Glomerular endothelial cell (primary cell): ENCODE measurements at places on chromosomes 7 and 10.

DNA sequence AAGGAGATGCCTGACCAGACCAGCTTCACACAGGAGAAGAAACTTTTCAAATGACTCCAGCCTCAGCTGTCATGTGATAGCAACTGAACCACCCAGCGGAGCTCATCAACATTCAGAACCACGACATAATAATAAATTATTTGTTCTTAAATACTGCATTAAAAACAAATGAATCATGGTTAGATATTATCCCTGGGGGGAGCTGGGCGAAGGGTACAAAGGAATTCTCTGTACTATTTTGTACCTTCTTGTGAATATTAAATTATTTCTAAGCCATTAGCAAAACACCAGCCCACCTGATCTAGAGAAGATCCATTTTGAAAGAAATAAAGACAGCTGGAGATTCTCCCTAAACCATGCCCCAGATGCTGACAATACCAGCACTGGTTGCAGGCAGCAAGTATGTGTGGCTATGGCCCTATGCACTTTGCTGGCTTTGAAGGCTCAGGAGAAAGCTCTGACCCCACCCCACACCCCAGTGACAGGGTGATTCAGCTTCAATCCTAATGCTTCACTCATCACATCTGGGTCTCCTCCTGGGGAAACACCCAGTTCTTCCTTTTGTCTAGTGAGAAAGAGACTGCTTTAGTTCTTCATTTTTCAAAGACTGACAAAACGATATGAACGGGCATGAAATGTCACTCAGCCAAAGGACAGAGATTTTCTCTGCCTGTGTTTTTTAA, 45.5 kb upstream of the NKX2-3 start:
- DNase-seq: no peak

DNA sequence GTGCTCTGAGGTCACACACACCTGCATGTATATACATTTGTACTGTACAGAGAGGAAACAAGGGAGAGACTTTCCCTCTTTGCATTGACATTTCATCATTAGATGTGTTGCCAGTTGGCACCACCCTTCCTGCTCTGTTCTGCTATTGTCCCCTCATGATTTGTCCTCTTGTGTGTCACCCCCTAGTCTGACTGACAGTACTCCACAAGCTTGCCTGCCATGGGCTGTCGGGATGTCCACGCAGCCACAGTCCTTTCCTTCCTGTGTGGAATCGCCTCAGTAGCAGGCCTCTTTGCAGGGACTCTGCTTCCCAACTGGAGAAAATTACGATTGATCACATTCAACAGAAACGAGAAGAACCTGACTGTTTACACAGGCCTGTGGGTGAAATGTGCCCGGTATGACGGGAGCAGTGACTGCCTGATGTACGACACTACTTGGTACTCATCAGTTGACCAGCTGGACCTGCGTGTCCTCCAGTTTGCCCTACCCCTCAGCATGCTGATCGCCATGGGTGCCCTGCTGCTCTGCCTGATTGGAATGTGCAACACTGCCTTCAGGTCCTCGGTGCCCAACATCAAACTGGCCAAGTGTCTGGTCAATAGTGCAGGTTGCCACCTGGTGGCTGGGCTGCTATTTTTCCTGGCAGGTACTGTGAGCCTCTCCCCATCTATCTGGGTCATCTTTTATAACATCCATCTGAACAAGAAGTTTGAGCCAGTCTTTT, 9.4 kb downstream of the CLDN12 start:
- DNase-seq: no peak

- no peak for DNase-seq
Measured at GRCh38 chr7:128165927-128166420, 75.1 kb upstream of the LEP start.

DNA sequence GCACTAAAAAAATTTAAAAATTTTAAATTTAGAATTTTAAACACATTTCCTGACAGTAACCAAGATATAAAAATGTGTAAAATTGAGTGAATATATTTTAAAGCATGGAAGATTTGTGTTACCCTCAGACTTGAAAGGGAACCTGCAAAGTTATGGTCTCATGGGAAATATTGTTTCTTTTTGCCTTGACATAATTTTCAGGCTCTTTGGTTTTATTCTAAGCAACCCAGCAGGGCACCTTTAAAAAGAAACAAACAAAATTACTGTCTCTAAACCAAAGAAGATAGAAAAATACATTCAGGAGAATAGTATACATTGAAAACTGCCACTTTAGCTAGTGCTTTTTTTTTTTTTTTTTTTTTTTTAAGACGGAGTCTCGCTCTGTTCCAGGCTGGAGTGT, 87.5 kb downstream of the ADK start:
- DNase-seq: no peak

DNA sequence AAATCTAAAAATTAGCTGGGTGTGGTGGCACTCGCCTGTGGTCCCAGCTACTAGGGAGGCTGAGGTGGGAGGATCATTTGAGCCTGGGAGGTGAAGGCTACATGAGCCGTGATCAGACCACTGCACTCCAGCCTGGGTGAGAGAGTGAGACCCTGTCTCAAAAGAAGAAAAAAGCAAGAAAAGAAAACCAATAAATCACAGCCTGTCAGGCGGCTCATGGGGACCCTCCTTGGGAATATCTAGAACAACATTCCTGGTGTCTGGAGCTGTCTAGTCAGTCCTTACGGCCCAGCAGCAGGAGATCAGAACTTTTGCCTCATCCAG, 130.6 kb upstream of the TNRC18 start:
- DNase-seq: no peak

- DNase-seq: no peak
Measured at GRCh38 chr7:118250860-118251494, 26.5 kb downstream of the ANKRD7 start.

DNA sequence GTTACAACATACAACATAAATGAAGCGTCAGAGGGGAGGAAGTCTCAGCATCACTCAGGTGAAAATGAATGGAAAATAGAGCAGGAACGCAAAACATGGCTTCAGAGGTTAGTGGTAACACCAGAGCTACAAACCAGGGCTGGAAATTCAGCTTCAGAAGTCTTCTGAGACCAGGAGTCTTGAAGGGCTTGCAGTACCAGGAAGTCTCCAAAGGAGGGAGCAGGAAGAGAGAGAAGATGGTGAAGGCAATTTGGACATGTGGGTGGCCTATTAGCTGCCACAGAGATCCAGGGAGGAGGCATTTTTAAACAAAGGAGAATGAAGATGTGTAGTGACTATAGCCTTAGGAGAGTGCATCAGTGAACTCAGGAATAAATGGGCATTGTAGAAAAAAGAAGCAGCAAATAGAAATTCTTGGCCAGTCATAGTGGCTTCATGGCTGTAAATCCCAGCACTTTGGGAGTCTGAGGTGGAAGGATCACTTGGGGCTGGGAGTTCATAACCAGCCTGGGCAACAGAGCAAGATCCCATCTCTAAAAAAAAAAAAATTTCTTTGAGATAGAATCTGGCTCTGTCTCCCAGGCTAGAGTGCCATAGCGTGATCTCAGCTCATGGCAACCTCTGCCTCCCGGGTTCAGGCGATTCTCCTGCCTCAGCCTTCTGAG, 9.3 kb upstream of the TET1 start:
- DNase-seq: peak; percentile 52
